ENCODE measurements at places on chromosomes 16 and 17. TPM values are rescaled to one million over a fixed set of nuclear protein-coding genes. Genes with fewer than 3 reads are reported as not detected.

ASGR2 gene
- not detected for total RNA-seq

NRN1L gene
- total RNA-seq = not detected

- DNase-seq = no peak
These were observed 44.3 kb downstream of the ADCY9 start for GRCh38 chr16:4071686-4072561.

GRCh38 chr16:19639986-19640421 is 78.0 kb downstream of the KNOP1 start:
- no peak for DNase-seq

- DNase-seq = no peak
These were observed 574 bp downstream of the LAT start for GRCh38 chr16:28985211-28986041.

- no peak for DNase-seq
These were observed 68.1 kb downstream of the ERCC4 start for GRCh38 chr16:13988038-13988437.

DNA sequence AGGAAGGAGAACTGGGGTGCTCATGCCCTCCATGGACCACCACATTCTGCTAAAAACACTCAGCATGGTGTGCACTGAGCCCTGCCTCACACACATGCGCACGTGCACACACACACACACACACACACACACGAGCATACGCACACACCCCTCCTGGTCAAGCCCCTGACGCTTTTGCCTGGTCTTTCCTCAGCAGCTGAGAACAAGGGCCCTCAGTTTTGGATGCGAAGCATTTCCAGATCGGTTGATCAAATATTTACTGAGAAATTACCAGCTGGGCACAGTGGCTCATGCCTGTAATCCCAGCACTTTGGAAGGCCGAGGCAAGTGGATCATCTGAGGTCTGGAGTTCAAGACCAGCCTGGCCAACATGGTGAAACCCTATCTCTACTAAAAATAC is 20.1 kb upstream of the RAI1 start:
- no peak for DNase-seq

DNA sequence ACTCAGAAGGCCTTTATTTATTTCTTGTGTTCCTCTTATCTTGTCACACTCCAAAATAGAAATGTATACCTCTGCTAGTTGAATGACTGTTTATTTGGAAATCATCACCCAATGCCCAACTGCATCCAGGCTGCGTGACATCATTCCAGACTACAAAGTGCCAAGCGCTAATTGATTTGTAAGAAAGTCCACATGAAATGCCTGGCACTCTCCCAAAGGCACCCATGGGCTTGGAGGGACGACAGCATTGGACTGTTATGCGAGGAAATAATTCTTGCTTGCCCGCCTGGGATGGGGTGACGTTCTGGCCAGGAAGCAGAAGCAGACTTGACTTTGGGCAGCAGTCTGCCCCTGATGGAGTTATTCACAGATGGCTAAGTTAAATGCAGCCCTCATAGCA is 165.9 kb downstream of the CDH13 start:
- no peak for DNase-seq

FOXJ1 gene
- not detected for total RNA-seq

DNA sequence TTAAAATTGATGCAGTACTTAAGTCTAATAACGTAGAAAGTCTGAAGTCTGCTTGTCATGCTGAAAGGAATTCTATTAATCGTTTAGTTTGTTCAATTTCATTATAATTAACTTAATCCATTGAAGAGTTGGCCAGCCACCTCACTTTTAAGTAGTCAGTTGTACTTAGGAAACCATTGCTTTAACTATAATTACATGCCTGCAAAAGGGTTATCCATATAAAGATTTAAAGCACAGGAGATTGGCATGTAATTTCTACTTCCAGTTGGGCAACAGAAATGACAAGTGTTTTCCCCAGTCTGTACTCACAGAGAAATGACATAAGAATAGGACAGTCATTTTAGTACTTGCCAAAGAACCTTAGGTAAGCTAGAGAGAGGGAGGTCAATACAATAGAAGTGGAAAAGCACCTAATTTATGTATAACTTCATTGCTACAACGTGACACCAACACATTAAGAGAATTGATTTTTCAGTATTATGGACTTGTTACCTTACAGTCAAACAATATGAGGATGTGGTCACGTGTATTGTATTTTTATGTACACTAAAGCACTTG is 3.7 kb upstream of the USP32 start:
- DNase-seq = no peak

GRCh38 chr17:78644224-78644623 is 67.0 kb upstream of the DNAH17 start:
- no peak for DNase-seq

ATP1B2 gene
- total RNA-seq = not detected

DNA sequence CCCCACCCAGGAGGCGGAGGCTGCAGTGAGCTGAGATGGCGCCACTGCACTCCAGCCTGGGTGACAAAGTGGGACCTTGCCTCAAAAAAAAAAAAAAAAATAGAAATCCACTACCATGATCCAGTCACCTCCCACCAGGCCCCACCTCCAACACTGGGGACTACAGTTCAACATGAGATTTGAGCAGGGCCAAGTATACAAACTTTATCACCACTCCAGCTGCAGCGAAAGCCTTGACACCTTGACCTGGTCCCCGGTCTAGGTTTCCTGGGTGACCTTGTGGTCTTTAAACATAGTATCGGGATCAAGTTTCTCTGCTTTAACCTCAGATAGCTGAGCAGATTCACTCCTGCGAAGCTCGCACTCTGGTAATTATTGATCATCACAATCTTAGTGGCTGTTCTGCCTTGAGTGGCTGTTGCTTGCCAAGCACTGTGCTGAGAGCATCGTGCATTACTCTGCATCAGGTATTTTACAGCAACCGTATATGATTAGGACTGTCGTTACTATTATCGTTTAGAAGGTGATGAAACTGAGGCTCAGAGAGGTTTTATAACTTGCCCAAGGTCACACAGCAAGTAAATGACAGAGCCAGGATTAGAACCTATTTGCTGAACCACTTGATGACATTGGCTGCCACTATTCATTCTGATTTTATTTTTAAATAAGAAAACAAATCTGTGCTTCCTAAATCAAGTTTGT is 50.3 kb upstream of the MEAK7 start:
- no peak for DNase-seq

AXIN2 gene
- 3.1 TPM for total RNA-seq

- no peak for DNase-seq
These were observed 164.7 kb downstream of the MSI2 start for GRCh38 chr17:57420734-57421717.

DNA sequence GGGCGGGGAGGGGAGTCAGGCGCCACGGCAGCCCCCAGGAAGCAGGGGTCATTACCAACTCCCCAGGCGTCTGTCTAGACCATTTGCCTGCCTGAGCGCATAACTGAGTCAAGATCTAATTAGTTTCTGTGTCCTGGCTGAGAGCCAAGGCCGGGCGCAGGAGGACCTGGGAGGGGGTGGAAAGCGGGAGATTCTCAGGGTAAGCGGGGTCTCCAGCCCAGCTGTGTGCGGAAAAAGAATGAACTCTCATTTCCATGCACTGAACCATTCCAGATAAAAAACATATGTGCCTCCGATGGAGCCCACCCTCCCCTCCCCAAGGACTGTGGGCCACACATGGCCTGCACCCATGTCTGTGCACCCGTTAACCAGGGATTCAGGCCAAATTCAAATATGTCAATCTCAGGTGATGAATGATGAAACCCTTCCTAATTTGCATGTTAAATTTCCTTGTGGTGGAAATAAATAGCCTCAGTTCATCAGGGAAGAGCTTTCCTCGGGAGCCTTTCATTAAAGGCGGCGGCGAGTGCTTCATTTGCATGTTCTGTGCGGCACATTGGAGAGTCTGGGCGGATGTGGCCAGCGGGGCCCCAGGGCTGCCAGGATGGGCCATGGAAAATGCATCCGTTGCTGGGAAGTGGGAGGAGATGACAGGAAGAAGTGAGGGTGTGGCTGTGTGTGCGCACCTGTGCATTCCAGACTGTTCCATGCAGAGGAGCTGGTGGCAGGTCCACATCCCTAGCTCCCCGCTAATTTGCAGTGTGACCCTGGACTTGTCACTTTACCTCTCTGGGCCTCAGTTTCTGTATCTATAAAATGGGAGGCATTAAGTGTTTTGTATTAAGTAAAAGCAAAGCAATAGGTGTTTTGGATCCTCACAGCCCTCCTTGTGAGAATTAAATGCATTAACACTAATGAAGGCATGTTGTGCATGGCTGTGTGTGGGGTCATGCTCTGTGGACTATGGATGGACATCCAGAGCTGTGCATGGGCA is 151.1 kb downstream of the SDK2 start:
- no peak for DNase-seq

DNA sequence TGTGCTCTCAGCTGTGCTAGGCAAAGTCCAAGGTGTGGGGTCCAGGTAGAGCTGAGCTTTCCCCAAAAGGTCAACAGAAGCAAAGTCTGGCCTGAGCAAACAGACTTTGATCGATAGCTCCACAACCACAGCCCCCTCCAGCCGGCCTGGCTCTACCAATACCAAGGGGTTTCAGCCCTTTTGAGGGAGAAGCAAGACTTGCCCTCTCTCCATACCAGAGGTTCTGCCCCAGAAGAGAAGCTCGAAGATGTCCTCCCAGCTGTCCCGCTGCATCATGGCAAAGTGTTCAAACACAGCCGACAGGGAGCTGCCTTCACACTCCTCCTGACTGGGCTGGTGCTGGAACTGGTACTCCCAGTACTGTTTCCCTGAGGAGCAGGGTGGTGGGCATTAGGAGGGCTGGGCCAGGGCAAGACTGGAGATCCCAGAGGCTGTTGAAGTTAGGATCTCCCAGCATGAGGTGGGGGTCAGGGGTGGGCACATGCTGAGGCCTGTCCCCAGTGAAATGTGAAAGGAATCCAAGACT is 1.7 kb downstream of the VTN start:
- no peak for DNase-seq

GRCh38 chr16:69903865-69904415 is 47.2 kb upstream of the CLEC18A start:
- DNase-seq = no peak

- DNase-seq = no peak
These were observed 30.4 kb downstream of the NLRC5 start for GRCh38 chr16:57019746-57020145.

JUP gene
- total RNA-seq = 171 TPM

CASKIN2 gene
- 34.6 TPM for total RNA-seq

- peak; percentile 67 for DNase-seq
These were observed 109.6 kb upstream of the GOT2 start for GRCh38 chr16:58843675-58844074.

- DNase-seq = peak; percentile 69
These were observed 17.7 kb downstream of the PSMD11 start for GRCh38 chr17:32461853-32462617.

DNA sequence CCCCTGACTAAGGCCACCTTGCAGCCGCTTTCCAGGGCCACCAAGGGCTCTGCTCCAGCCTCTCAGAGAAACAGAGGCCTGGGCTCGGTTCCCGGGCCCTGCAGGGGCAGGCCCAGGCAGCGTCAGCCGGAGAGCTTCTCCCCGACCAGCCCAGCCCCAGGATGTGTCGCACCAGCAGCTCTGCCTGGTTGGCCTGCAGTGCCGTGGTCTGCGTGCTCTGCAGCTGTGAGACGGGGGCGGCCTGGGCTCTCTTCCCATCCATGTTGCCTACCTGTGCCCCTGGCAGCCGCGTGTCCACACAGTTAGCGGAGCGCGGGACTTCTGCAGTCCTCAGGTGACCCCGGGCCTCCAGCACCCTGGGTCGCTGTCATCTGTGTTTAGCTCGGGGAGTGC is 4.8 kb downstream of the IGFALS start:
- DNase-seq = no peak
